Mesothelial cell of epicardium (in vitro differentiated cells): ENCODE measurements at places on chromosomes 5 and 9.

DNA sequence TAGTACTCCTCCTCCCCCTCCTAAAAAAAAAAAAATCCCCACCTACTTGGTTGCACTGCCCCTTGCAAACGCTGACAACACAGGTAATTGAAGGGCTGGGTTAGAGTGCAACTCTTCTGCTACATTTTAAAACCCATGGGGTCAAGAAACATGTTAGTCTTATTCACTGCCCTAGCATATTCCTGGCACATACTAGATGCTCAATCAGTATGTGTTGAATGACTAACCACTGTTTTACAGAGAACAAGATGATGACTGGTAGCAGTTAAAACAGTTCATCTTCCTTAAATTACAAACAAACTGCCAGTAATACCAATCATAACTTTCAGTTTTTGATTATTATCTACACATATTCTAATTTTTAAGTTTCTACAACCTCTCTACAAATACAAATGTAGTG is 124.4 kb downstream of the NFIB start:
- no peak for DNase-seq

- DNase-seq: no peak
These were observed 24.6 kb downstream of the NR2F1 start for GRCh38 chr5:93607367-93608258.

GRCh38 chr5:65928322-65928752 is 2.0 kb downstream of the ERBIN start:
- DNase-seq: no peak

DNA sequence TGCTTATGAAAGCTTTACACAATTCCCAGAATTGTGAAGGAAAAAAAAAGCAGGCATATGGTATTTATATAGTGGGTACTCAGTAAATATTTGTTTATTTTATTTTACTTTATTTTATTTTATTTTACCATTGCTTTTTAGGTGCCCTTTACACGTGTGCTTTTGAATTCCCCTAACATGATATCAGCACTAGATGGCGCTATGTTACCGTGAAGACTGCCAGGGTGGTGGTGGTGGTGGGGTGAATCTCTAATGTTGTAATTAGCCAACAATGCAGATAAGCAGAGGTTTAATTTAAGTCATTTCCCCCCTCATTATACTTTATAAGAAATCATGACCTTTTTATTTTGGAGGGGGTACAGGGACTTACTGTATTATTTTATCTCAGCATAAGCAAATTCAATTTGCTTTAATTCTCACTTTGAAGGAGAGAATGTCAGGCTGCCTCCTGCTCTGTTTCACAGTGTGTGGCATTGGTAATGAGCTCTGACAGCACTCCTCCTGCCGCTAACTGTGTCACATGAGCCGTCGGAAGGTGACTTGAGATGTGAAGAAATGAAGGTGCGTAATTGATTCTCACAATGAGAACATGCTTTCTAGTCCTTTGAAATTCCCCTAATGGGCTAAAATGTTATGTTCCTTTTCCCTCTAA is 165.6 kb downstream of the YTHDC2 start:
- no peak for DNase-seq

- DNase-seq: peak; percentile 43
These were observed 406.6 kb upstream of the TNC start for GRCh38 chr9:115524453-115525059.

DNA sequence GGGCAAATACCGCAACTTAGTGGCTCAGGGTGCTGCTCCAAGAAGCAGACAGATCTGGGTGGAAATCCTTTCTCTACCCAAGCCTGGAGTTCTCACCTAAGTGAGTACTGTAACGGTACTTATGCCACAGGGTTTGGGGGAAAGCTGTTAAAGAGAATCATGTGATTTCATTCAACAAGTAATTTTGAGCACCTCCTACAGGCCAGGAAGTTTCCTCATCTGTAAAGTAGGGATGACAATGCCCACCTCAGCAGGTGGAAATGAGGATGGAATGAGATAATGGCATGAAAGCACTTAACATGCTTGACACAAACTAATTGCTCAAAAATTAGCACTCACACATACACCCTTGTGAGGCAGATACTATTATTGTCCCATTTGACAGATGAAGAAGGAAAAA is 114.1 kb downstream of the JAKMIP2 start:
- DNase-seq: no peak

- DNase-seq: no peak
These were observed 65.9 kb downstream of the DMXL1 start for GRCh38 chr5:119136666-119137318.

DNA sequence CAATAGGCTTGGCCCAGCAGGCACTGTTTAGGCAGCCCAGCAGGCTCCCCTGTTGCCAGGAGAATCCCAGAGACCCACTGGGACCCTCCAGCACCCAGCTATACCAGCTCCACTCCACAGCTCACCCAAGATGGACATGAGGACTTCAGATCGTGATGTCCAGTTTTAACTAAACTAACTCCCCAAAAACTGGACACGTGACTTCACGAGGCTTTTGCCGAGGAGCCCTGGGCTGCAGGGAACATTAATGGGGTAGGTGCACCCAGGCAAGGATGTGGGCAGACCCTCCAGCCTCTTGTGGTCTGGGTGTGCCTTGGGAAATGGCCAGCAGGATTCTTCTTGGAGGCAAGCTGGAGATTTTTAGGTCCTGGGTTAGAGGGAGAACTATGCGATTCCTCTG is 8.9 kb upstream of the NKD2 start:
- no peak for DNase-seq

DNA sequence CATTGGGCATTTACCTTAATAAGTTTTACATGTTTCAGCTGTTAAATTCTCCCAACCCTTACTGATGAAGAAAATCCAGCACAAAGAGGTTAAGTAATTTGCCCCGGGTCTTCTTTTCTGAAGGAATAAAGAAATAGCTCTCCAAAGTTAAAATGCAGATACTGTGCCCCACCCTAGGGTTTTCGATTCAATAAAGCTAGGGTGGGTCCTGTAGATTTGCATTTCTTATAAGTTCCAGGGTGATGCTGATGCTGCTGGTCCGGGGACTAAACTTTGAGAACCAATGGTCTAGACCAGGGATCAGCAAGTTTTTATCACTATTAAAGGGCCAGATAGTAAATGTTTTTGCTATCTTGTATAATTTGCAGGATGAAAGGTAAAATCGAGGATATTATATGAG is 156.7 kb downstream of the ADAMTS12 start:
- no peak for DNase-seq

- no peak for DNase-seq
These were observed 39.6 kb downstream of the RAD23B start for GRCh38 chr9:107322643-107323042.

DNA sequence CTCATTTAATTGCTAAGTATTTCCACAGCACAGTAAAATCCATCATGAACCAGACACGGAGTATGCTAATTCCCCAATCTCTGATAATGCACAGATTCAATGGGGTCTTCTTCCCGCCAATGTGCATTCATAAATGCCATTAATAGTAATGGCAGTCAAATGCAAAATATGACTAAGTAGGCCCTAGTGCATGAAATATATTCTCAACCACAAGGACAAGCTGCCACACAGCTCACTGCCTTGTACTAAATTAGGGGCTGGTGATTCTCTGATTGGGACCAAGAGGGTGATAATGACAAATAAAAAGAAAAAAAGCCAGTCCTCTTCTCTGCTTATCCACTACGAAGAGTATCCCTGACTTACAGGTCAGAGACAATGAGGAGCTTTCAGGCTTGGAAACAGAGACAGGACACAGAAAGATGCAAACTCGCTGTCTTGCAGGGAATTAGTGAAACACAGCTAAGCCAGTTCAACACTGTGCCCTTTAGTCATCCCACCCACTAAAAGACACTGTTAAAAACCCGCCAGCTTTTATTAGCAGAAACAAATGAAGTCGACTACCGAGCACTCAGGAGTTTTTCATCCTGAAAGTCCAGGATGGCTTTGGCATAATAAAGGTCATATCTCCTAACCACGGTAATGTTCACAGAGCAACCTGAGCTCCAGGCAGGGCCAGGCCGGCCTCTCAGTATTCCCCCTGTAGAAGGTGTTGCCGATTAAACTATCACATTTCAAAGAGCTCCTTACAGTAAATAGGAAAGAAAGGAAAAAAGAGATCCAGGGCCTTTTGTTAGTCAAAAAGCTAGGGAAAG is 148.1 kb downstream of the EBF1 start:
- no peak for DNase-seq

GRCh38 chr9:14273696-14274121 is 40.2 kb downstream of the NFIB start:
- no peak for DNase-seq

DNA sequence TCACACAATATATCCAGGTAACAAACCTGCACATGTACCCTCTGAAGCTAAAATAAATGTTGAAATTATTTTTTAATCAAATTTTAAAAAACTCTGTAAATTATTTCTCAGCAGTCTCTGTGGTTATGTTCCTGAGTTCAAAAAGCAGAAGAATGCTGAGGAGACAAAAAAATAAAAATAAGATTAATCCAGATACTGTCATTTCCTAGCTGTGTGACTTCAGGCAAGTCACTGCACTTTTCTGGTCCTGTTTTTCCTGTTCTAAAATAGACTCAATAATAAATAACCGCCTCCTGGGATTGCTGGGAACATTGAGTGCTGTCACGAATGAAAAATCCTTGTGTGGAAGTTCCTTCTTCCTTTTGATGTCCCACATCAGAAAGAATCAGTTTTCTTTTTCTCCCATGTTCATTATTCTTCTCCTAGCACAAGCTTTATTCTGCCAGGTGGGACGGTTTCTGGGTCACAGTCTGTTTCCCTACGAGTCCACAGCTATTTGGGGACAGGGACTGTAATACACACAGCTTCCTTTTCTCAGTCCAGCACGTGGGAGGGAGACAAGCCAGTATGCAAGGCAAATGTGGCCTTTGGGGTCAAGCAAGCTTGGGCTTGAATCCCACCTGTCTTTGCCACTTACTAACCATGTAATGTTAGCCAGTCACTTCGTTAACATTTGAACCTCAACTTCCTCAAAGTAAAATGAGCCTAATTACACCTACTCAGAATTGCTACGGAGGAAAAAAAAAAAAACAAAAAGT is 156.9 kb downstream of the TRIM32 start:
- DNase-seq: no peak

DNA sequence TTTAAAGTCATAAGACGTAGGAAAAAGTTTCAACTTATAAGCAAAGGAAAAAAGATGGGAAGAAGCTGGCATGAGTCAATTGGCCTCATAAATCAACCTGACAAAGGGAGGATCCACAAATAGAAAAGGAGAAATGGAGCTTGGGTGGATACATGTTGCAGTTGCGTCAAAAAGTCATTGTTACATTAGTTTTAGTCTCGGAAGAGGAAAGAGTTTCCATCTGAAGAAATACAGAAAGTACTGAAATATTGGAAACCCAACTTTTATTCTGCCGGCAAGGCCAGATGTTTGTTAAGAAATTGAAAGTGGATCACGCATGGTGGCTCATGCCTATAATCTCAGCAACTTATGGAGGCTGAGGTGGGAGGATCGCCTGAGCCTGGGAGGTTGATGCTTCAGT is 11.3 kb upstream of the TIMD4 start:
- no peak for DNase-seq

- no peak for DNase-seq
These were observed 267.0 kb upstream of the TYRP1 start for GRCh38 chr9:12425878-12426864.
